Activated CD4-positive, CD25-positive, alpha-beta regulatory T cell (primary cell): ENCODE measurements at places on chromosomes 2 and 18.

GRCh38 chr2:215000721-215001120 lies 137.7 kb downstream of the ABCA12 start:
- DNase-seq, result no peak

- no peak for DNase-seq
Measured at GRCh38 chr2:27131429-27131828, 3.0 kb downstream of the PREB start.

DNA sequence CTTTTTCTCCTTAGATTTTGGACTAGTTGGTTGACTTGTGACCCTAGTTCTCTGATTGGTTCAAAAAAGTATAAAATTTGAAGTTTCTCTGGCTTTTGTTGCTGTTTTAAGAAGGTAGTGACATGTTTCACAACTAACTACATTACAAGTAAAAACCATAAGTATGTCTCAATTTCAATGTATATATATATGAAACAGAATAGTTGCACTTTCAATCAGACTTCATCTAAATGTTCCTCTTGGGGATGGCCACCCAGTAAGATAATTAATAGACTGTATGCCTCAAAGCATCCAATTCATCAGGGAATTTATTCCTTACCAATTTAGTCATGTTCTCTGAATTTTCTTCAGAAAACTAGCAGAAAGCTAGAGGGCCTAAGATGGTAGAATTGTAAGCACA lies 259.7 kb downstream of the RPRM start:
- no peak for DNase-seq

DNA sequence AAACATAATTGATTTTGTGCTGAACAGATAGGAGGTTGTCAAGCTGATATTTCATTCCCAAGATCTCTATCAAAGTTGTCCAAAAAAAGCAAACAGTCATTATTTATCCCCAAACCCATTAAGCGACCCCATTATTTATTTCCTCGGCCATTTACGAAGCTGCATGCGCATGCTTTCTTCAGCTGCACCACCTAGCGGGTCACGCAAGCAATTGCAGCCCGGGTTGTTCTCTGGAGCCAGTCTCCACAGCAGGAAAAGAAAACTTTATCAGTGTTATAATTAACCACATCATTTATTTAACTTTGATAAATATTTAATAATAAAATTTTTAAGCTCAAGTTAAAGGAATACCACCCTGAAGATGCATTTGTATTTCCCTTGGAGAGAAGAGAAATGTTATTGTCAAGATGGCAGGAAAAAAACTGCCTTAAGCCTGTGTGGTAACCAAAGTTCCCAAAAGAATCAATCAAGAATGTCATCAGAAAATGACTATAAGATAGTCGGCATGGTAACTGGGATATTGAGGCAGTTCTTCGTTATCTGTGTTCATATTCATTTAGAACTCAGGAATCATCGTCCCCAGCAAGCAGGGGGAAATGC lies 304.7 kb downstream of the FBXO15 start:
- DNase-seq, result no peak

- peak; percentile 37 for DNase-seq
Measured at GRCh38 chr2:109032229-109032820, 43.3 kb upstream of the EDAR start.

DNA sequence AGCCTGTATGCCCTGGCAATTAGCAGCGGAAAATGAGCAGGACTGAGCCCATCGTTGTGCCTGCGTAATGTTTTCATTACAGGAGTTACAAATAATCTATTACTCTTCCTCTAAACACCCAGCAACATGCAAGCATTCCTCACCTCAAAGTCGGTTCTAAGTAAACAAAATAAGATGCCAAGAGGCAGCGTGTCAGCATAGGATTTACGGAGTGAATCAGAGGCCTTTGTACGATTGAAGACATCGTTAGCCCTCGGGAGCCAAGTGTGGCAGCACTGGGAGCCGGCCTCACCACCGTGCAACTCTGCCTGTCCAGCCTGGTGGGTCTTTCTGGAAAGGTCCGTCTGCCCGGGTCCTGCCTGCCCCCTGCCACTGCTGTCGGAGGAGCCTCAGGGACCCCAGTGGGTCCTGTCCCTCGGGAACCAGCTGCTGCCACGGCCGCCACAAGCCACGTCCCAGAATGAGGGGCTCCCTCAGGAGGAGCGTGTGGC lies 80.1 kb upstream of the CTDP1 start:
- DNase-seq, result no peak

DNA sequence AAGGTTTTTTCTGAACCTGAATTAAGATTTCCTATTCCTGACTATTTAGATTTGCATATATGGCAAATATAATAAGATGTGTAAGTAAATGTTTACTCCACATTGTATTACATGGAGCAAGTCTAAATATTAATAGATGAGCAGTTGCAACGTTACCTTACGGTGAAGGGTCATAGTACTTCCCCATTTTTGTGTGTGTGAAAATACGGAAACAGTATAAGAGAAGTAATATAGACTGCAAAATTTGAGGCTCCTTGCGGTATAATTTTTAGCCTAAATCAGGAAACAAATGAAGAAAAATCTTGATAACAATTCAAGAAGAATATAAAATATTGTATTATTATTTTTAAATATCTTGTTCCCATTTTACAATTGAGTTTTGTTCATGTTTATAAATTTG lies 434.2 kb downstream of the GRB14 start:
- DNase-seq, result no peak

DNA sequence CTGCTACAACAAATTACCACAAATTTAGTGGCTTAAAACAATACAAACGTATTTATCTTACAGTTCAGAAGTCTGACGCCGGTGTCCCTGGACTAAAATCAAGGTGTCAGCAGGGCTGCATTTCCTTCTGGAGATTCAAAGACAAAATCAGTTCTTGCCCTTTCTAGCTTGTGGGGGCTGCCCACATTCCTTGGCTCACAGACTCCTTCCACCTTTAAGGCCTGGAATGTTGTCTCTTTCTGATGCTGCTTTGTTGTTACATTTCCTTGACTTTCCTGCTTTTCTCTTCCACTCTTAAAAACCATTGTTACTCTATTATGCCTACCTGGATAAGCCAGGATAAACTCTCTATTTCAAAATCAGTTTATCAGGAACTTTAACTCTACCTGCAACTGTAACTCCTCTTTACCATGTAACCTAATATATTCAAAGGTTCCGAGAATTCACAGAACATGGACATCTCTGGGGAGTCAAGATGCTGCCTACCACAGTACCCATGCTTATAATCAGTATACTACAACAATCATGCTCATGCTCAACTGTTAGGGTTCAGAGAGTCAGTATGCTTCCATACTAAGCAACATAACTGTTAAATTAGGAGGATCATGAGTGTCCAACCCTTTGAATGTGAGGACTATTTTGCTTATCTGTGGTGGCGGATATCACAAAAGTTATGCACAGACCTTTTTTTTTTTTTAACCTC lies 27.4 kb downstream of the YES1 start:
- DNase-seq, result no peak

- no peak for DNase-seq
Measured at GRCh38 chr18:59575995-59576394, 121.2 kb downstream of the CCBE1 start.

- DNase-seq, result no peak
Measured at GRCh38 chr18:33833842-33834241, 255.8 kb downstream of the ASXL3 start.

DNA sequence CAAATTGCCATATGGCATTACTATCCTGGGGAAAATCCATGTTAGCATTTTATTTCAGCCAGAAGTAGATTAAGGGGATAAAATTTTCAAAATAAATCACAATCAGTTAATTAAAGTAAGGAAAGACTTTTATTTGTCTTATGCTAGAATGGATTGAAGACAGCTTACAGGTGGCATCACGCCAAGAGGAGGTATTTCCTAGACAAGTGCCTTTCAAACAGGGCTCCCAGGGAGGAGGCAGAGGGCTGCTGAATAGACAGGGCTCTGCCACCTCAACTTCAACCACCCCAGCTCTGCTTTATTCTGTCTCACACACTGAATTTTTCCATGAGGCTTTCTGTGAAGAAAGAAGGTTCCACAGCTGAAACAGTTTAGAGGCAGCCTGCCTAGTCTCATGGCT lies 12.2 kb downstream of the CCDC68 start:
- no peak for DNase-seq

- DNase-seq, result no peak
Measured at GRCh38 chr2:119760237-119760955, 674 bp downstream of the PTPN4 start.

DNA sequence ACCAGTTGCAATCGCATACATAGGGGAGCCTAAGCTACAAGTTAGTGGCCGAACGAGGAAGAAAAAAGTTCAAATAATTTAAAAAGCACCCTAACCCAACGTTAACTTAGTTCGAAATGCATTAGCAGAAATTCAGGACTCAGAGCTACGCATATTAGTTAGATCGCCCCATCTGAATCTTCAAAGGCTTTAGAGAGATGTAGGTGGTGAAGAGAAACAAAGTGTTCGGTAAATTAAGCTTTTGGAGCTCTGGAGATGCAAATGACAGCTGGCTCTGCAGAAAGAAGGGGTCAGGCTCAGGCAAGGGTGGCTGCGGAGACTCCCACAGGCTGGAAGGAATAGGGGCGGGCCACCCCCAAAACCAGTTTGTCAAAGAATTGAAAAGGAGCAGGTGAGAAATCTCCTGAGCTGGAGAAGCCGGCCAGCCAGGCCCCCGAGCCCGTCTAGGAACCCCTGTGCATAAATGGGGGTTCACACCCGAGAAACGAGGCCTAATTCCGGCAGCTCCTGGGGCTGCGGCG lies 621 bp downstream of the TXNL1 start:
- no peak for DNase-seq

- DNase-seq, result no peak
Measured at GRCh38 chr2:31505111-31505510, 75.6 kb downstream of the SRD5A2 start.

GRCh38 chr2:165191096-165191728 lies 12.6 kb downstream of the SCN3A start:
- no peak for DNase-seq

GRCh38 chr18:31931163-31931885 lies 11.6 kb downstream of the TRAPPC8 start:
- DNase-seq, result no peak

- no peak for DNase-seq
Measured at GRCh38 chr18:56825321-56825720, 174.2 kb downstream of the WDR7 start.

DNA sequence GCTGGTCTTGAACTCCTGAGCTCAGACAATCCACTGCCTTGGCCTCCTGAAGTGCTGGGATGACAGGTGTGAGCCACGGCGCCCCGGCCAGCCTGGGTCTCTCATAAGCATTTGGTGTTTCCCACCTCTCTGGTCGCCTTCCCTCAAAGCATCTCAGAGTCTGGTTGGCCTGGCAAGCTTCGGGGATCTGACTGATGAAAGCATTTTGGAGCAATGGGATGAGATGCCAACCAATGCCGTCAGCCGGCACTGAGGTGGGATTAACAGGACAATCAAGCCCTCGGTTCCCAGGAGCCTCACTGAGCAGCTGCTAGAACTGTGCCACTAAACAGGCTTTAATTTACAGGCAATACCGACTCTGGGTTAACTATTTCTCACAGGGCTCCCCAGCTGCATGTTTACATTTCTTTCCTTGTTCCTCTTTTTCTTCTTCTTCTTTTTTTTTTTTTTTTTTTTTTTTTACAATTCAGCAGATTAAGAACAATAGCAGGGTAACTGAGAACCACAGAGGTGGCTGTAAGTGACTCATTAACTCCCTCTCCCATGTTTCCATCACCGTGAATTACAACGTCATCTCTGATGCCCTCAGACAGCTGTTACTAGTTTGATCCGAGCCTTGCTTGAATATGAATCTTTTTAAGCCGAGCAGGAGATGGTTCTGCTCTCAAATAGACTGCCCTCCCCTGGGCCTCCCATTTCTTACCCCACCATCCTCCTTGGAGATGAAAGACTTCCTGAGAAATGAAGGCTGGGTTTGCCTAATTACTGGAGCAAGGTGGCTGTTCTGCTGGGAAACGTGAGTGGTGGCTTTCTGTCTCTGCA lies 37.9 kb downstream of the ODC1 start:
- DNase-seq, result no peak

- no peak for DNase-seq
Measured at GRCh38 chr2:47174733-47175361, 19.7 kb upstream of the STPG4 start.

DNA sequence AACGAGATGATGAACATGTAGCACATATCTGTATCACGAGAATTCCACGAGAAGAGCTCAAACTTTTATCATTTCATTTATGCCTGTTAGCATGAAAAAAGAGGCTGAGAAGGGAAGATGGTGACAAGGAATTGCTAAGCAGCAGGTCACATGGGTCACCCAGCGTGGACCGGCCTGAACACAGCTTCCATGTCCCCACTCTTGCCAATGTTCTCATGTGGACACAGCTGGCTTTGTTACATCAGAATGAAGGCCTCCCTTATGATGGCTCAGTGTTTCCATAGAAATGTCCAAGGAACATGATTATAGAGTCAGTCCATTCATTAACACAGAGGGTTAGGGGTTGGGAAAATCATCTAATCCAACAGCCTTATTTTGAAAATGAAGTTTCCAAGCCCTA lies 215.4 kb downstream of the CMPK2 start:
- DNase-seq, result no peak

GRCh38 chr2:54419388-54419787 lies 36.7 kb upstream of the SPTBN1 start:
- DNase-seq, result no peak

GRCh38 chr2:64846177-64846576 lies 143.0 kb upstream of the SLC1A4 start:
- no peak for DNase-seq

DNA sequence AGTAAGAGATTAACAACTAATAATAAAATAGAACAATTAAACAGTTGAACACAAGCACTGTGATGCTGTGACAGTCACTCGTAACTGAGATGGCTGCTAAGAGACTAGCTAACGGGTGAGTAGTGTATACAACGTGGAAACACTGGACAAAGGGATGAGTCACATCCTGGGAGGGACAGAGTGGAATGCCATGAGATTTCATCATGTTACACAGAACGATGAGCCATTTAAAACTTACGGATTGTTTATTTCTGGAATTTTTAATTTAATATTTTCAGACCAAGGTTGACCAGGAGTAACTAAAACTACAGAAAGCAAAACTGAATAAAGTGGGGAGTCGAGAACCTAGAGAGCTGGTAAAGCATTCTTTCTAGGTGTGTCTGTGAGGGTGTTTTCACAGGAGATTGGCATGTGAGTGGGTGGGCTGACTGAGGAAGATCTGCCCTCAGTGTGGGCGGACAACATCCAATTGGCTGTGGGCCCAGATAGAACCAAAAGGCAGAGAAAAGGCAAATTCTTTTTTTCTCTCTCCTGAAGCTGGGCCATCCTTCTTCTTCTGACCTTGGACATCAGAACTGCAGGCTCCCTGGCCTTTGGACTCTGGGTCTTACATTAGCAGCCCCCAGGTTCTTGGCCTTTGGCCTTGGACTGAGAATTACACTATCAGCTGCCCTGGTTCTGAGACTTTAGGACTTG lies 14.6 kb downstream of the TMSB10 start:
- DNase-seq, result no peak

DNA sequence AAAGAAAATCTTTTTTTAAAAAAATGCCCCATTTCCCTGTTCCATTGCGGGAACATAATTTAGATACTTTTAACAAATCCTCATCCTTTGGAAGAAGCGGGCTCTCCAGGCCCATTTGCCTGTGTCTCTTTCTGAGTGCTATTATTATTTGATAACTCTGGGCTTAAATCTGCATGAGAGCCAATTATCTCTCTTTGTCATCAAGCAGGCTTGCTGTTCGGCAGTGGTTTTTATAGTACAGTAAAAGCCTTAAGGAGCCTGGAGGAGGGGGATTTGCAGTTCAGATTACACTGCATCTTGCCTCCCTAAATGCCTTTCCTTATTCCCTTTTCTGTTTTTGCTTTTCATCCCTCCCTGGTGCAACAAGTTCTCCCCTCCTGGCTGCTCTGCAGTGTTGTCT lies 50.6 kb downstream of the CELF4 start:
- DNase-seq, result no peak

- no peak for DNase-seq
Measured at GRCh38 chr2:127655209-127656073, 9.5 kb downstream of the GPR17 start.
